NCI-H526 treated with DMSO at 0.1 percent for 48 hours (cell line): ENCODE measurements at places on chromosomes 5 and 9.

- DNase-seq: no peak
Measured at GRCh38 chr5:3356016-3356415, 239.6 kb upstream of the IRX1 start.

- no peak for DNase-seq
Measured at GRCh38 chr9:109792951-109793546, 13.1 kb downstream of the PALM2AKAP2 start.

DNA sequence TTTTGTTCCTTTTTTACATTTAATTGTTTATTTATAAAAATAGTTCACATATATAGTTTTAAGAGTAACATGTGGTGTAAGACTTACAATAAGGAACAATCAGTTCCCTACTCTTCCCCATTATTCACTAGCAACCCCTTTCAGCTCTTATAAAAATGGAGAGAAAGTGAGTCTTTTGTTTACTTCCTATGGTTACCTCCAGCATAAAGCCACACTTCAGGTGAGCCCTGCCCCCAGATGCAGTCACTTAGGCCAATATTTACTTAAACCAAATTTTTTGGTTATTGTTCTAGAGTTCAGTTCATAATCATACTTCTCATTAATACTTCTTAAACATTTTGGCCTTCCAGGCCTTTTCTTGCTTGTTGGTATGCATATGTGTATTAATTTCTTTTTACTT lies 33.7 kb downstream of the UBE2R2 start:
- no peak for DNase-seq

- DNase-seq: no peak
Measured at GRCh38 chr5:56026863-56027300, 32.1 kb upstream of the IL6ST start.

- DNase-seq: no peak
Measured at GRCh38 chr9:125142560-125143376, 560 bp downstream of the SCAI start.

DNA sequence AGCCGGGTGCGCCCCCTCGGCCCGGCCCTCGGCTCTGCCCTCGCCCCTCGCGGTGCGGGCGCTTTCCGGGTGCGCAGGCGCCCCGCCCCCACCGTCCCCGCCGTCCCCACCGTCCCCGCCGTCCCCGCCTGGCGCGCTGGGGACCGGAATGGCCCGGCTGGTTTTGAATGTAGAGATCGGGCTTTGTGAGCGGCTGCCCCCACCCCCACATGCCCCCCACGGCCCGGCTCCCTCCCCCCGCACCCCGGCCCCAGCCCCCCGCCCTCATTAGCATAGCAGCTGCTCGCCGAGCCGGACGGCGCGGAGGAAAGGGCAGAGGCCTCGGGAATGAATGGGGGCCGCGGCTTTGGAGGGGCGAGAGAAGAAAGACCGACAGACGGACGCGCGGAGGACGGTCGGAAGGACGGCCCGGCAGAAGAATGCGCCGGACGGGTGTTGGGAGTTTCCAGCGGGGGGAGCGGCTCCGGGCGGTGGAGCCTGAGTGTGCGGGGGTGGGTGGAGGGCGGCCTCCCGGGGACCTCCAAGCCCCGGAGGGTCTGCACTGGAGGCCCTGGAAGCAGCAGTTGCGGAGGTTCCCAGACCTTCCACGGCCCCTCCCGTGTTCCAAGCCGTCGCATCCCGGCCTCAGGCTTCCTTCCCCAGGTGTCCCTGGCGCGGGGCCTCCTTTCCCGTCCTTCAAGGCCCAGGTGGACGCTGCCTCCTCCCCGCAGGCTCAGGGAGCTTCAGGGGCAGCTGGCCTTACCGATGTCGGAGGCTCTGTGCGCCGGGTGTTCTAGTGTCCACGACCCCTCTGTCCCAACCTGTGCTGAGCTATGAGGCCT lies 6.0 kb downstream of the NRARP start:
- no peak for DNase-seq

GRCh38 chr9:98975838-98976237 lies 32.1 kb downstream of the COL15A1 start:
- no peak for DNase-seq
